ENCODE measurements at places on chromosomes 12 and 14.

GRCh38 chr14:68940614-68941185, 38.4 kb downstream of the ACTN1 start:
- DNase-seq = no peak

GRCh38 chr12:68871921-68872320, 61.0 kb downstream of the CPM start:
- no peak for DNase-seq

DNA sequence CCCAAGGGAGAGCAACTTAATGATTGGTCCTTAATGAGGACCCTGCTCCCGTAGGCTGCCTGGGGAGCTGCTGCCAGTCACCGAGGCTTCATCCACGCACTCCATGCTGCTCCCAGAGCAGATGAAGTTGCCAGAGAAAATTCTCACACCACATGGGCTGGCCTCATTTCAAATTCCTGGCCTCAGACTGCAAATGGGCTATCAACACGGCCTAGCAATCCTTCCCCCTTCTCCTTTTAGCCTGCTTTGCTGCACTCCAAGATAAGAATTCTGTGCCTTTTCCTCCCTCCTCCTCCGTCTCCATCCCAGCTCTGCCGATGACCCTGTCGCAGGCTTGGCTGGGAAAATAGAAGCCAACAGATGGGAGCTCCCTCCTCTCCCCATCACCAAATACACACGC, 10.8 kb upstream of the DGLUCY start:
- no peak for DNase-seq

DNA sequence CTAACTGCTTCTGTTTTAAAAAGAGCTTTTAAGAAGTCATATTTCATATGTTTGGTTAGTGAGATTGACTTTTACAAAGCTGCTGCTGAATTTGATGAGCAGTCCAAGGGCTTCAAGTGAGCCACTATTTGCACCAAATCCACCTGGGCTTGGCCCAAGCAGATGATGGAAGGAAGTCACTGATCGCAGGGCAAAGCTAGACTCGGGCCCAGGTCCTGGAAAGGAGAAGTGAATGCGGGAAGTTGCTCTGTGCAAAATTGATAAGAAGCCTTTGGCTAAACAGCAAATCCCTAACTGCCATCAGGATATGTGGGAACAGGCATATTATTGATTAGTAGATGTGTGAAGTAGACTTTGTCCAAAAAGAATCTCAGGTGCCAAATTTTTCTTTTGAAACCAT, 30.5 kb downstream of the PLXNC1 start:
- no peak for DNase-seq

GRCh38 chr12:65584016-65584415, 240.3 kb upstream of the HMGA2 start:
- DNase-seq = no peak

- DNase-seq = no peak
Observed at GRCh38 chr12:105229371-105229770, 6.6 kb downstream of the APPL2 start.

DNA sequence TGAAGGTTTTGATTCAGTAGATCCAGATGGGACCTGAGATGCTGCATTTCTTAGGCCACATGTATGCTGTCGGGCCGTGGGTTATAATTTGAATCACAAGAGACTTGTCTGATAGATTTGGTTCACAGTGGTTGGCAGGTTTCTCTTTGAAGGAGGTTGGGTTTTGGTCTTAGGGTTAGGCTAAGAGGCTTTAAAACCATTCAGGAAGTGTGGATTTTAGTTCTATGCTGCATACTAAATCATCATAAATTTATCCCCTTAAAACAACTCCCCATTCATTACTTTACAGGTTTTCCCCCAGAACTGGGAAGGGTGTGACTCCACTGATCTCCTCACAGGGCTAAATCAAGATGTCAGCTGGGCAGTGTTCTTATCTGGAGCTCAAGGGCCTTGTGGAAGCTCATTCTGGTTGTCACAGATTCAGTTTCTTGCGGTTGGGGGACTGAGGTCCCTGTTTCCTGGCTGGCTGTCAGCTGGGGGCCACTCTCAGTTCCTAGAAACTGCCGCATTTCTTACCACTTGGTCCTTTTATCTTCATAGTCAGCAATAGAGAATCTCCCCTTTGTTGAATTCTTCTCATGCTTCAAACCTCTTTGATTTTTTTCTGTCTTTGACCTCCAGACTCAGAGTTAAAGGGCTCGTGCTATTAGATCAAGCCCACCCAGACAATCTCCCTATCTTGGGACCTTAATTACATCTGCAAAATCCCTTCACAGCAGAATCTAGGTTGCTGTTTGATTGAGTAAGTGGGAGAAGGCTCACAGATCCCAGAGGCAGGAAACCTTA, 20.6 kb upstream of the PCNX1 start:
- no peak for DNase-seq

- DNase-seq = no peak
Observed at GRCh38 chr14:70789361-70789760, 20.0 kb downstream of the MAP3K9 start.

GRCh38 chr12:116048879-116049278, 228.6 kb downstream of the MED13L start:
- no peak for DNase-seq

DNA sequence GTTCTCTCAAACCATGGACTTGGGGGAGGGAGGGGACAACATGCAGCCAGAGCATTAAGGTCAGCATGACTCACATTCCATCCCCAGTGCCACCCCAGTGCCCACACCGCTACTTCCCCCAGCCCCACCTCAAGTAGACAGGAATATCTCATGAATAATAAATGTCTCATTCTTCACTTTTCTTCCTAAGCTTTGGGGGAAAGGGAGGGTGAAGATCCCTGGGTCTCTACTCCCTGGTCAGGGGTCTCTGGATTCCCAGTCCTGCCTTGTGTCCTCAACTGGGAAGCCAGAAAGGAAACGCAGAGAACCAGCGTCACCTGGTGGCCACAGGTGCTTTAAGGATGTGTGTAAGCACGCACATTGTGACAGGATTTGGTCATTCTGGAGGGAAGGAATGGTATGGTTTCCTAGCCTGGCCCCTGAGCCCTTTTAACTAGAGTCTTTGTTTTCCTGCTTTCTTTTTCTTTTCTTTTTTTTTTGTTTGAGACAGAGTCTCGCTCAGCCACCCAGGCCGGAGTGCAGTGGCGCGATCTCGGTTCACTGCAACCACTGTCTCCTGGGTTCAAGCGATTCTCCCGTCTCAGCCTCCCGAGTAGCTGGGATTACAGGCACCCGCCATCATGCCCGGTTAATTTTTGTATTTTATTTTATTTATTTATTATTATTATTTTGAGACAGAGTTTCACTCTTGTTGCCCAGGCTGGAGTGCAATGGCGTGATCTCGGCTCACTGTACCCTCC, 3.4 kb downstream of the GPR84 start:
- no peak for DNase-seq

DNA sequence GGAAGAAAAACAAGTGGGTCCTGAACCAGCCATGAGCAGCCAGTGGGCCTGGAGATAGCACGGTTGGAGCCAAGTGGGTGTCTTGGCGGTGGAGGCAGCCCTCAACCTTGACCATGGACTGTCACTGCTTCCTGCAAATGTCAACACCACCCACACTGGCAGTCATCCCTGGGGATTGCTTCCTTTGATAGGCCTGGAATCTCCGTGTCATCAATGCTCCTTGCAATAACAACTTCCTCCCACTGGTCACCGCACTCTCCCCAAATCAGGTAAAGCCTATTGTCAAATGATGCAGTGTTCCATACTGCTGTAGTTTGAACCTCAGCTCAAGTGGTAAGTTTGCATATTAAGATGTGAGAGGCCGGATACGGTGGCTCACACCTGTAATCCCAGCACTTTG, 129.1 kb downstream of the NTF3 start:
- DNase-seq = no peak

DNA sequence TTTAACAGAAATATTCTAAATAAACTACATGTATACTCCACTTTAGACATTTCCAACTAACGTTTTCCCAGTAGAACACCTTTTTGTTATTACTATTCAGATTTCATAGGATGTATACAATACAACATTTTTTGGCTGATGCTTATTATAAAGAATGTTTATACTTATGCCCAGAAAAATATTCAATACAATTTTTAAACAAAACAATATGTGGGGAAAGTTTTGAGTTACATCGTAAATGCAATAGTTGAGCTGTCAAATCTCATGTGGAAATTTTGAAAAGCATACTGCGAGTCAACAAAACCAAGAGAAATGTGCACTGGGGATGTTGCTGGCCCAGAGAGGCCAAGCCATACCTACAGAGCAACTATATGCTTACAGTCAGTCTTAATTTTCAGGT, 18.2 kb upstream of the MON2 start:
- DNase-seq = no peak

DNA sequence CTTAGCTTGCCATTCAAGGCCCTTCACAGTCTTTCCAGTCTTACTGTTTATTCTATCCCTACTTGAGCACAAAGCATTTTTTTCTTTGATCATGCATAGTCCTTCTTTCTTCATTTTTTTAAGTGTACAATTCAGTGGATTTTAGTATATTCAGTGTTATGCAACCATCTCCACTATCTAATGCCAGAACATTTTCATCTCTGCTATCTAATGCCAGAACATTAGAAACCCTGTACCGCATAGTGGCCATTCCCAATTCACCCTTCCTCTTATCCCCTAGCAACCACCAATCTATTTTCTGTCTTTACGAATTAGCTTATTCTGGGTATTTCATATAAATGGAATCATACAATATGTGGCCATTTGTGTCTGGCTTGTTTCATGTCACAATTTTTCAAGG, 13.4 kb downstream of the LPCAT3 start:
- no peak for DNase-seq

- no peak for DNase-seq
Observed at GRCh38 chr12:43273467-43273866, 278.5 kb downstream of the ADAMTS20 start.

DNA sequence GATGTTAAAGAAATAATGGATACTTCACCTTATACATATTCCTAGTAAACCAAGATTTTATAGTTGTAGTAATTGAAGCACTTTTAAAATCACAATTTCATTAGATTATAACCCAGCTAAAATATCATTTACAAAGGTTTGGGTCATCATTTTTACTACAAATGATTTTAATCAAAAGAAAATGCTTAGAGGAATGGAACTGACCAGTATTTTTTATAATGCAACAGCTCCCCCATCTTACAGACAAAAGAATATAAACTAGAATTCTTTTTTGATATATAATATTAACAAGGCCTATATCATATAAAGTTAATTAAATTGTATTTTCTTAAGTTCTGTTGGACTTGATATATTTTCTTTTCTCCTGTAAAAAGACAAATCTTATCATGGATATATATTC, 20.4 kb upstream of the LRFN5 start:
- DNase-seq = no peak

DNA sequence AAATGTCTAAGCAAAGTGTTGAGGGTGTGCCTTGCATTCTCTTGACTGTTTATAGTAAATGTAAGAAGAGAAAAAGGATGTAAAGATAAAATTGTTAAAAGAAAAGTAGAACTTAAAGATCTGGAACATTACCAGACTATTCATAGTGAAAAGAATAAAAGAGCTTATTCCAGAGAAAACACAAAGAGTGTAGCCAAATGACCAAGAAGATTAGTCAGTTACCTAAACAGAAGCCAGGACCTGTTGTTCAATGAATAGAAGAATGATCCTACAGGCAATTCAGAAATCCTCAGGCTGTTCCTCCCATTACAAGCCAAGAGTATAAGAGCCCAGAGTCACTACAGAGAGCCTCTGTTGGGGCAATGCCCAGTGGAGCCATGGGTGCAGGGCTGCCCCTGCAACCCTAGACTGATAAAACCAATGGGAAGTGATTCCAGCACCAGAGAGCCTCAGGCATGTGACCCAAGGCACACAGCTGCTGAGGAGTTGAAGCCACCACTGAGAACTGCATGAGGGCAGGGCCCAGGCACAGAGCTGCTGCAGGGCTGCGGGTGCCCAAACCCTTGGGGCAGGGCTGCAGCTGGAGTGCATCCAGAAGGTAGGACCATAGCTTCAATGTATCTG, 91.1 kb upstream of the SLC38A4 start:
- no peak for DNase-seq

DNA sequence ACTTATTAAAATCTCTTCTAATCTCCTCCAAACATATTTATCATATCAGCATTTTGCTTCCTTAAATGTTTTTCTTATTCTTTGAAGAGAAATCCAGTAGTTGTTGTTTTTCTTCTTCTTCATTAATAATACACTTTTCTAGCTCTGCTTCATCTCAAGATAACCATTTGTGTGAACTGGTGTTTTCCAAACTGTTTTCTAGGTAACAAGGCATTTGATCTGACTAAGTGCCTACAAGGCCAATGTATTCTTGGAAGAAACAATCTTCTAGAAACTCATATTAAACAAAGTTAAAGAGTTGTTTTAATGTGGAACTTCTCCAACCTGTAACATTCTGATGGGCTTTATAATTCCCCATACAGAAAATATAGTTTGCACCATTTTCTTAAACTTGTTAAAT, 30.8 kb upstream of the IFNG start:
- no peak for DNase-seq

- no peak for DNase-seq
Observed at GRCh38 chr12:9717070-9717925, 15.6 kb downstream of the CLECL1 start.

DNA sequence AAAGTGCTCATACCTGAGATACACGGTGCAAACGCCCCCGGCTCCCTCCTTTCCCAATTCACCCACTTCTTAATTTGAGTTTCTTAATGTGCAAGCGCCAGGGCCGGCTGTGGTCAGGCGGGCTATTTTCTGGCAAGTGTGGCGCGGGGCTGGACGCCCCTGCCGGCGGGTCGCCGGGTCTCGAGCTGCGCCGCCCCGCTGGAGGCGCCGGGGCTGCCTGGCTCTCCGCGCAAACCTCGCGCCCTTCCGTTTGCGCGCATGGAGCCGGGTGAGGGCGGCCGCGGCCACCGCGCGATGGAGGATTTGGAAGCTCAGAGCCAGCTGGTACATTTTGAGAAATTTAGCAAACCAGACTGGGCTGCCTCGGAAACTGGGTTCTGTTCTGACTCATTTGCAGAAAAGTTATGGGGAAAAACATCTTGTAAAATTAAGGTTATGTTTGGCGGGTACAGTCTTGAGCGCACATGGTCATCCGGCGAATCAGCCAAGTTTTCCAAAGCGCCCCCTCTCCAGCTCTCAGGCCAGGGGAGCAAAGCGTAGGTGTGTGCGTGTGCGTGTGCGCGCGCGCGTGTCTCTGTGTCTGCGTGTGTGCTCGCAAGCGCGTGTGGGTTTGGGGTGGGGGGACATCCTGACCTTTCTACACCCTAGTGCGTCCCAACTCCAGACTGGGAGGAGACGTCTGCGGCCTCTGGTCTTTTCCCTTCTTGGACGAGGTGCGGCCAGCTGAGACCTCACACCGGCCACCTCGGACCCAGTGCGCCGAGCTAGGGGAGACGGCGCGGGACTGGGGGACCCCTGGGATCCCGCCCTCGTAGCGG, 6.5 kb upstream of the OTX2 start:
- DNase-seq = no peak

GRCh38 chr12:45948546-45948945, 41.8 kb downstream of the SCAF11 start:
- DNase-seq = no peak

DNA sequence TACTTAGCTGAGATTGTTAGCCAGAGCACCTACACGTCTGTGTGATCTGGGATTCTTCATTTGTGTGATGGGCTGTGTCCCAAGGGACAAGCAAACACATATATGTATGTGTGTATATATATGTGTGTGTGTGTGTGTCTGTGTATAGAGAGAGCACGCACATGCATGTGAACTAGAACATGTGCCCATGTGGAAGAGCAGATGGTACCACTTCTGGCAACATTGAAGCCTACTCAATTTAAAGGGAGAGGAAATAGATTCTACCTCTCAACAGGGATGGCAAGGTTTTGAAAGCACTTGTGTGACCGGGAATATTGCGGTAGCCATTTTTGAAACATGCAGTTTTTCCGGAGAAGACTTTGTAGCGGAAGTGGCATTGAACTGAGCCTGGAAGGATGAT, 1.4 kb downstream of the TOMM20L start:
- DNase-seq = no peak

Measured in activated CD4-positive, alpha-beta T cell treated with anti-CD3 and anti-CD28 coated beads, Interleukin-2, amount 50 U/mL, for 24 hours (primary cell).